Hair follicular keratinocyte (primary cell): ENCODE measurements at places on chromosomes 11 and 22. TPM values are rescaled to one million over a fixed set of nuclear protein-coding genes. Genes with fewer than 3 reads are reported as not detected.

Gene SWAP70
- total RNA-seq: 11.1 and 13.2 TPM in 2 replicates

Gene MMP3
- total RNA-seq: 0.78 and 5.9 TPM in 2 replicates

Gene SLC22A8
- total RNA-seq: not detected in 2 replicates

Gene GDPD4
- not detected in 2 replicates for total RNA-seq

Gene SCGB1D2
- not detected in 2 replicates for total RNA-seq

Gene DEUP1
- total RNA-seq: not detected in 2 replicates

Gene EXPH5
- 5.4 TPM in 2 replicates for total RNA-seq

Gene SEZ6L
- total RNA-seq: not detected in 2 replicates
